Heart right ventricle (tissue), 16 donors: ENCODE measurements at places on chromosomes 1 and 21. TPM values are rescaled to one million over a fixed set of nuclear protein-coding genes. Genes with fewer than 3 reads are reported as not detected.

DNA sequence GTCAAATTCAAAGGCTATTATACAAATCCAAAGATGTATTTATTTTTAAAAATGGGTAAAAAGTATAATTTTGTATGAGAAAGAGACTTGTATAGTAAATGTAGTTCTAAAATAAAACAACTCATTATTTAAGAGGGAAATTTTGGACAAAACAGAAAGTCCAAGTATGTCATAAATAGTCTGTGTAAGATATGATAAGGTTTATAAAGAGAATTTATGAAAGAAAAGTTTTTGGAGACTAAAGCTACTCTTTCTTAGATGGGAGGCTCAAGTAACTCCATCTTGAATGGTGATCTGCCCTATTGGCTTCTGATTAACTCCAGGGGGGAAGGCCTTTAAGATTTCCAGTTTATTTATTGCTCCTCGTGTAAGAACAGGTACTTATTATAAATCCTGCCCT, 14.7 kb upstream of the OR2T27 start:
- H3K36me3 ChIP-seq: no peaks in the 10 kb centered on the region
- no peak overlapping the region for H3K27ac ChIP-seq
- no peak overlapping the region for H3K4me3 ChIP-seq

DNA sequence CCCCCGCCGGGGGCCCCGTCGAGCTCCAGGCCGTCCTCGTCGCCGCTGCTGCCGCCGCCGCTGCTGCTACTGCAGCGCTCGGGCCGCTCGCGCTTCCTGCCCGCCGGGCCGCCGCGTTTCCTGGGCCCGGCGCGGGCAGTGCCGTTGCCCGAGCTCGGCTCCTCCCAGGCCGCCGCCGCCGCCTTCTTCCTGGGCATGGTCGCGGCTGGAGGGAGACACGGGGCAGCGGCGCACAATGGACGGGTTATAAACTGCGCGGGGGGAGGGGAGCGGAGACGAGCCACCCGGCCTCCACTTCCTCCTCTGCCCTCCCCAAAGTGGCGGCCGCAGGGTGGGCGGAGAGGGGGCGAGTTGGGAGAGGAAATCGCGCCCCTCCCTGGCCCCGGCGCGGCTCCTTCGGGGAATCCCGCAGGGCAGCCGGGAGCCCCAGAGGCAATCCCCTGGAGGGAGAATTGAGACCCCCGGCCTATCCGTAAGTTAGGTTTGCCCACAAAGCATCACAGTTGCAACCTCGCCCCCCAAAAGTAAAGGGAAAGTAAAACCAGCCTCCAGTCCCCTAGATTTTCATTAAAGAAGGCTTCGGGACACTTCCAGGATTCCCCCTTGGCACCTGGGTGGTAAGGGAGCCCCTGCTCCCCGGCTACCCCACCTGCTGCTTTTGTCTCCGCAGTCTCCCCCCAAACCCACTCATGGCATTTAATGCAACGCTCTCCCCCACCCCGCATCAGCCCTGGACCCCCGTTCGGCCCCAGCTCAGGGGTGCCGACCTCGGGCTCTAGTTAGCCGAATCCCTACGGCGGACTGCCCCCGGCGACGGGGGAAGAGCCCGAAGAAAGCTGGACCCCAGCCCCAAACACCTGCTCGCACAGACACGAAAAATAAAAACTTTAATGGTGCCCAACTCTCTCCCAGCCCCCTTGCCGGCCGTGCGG, 893 bp downstream of the RCC2 start:
- no peaks in the 10 kb centered on the region for H3K27me3 ChIP-seq
- peak overlapping the region; percentile 79 for H3K27ac ChIP-seq
- DNase-seq: peak; percentile 73

The TMEM269 gene
- not detected for total RNA-seq

The KRTAP19-3 gene
- not detected for total RNA-seq

- peaks cover 22% of the 10 kb centered on the region for H3K4me1 ChIP-seq
- H3K36me3 ChIP-seq: no peaks in the 10 kb centered on the region
- no peak for DNase-seq
- no peaks in the 10 kb centered on the region for H3K27me3 ChIP-seq
- H3K4me3 ChIP-seq: no peak overlapping the region
Observed at GRCh38 chr1:204414016-204414415, 2.4 kb upstream of the PPP1R15B start.

The NDUFS5 gene
- total RNA-seq: 303 TPM

GRCh38 chr1:23544444-23545389, 13.7 kb upstream of the E2F2 start:
- peaks cover 3% of the 10 kb centered on the region for H3K4me1 ChIP-seq
- no peaks in the 10 kb centered on the region for H3K27me3 ChIP-seq
- H3K27ac ChIP-seq: no peak overlapping the region
- peak; percentile 73 for DNase-seq
- H3K4me3 ChIP-seq: no peak overlapping the region

The DMRTA2 gene
- total RNA-seq: not detected

- H3K36me3 ChIP-seq: peaks cover 67% of the 10 kb centered on the region
- H3K4me3 ChIP-seq: peak overlapping the region; percentile 47
- DNase-seq: peak; percentile 85
- H3K27me3 ChIP-seq: no peaks in the 10 kb centered on the region
- H3K27ac ChIP-seq: peak overlapping the region; percentile 44
Observed at GRCh38 chr1:205528887-205529825, 24.7 kb downstream of the CDK18 start.

The THEM5 gene
- total RNA-seq: not detected

The KCNA2 gene
- total RNA-seq: 0.74 TPM

The FMOD gene
- 16.1 TPM for total RNA-seq
